ENCODE measurements at places on chromosomes 2 and 18.

DNA sequence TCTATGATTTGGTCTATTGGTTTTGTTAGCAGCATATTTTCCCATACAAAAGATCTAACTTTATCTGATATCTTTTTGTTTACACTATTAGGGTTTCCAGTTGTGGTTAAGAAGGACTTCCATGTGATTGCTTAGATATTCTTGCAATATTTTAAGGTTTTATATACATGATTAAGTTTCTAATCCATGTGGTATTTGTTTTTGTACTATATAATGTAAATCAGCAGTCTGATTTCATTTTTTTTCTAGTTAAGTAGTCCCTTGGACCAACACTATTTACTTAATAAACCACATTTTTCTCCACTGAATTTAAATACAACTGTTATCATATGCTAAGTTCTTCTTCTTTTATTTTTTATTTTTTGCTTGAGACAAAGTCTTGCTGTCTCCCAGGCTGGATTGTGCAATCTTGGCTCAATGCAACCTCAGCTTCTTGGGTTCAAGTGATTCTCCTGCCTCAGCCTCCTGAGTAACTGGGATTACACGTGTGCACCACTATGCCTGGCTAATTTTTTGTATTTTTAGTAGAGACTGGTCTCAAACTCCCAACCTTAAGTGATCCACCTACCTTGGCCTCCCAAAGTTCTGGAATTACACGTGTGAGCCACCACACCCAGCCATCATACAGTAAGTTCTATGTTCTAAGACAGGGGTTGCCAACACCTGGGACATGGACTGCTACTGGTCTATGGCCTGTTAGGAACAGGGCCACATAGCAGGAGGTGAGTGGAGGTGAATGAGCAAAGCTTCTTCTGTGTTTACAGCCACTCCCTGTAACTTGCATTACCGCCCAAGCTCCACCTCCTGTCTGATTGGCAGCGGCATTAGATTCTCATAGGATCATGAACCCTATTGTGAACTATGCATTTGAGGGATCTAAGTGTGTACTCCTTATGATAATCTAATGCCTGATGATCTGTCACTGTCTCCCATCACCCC lies 58.5 kb upstream of the RAB27B start:
- no peak for DNase-seq

DNA sequence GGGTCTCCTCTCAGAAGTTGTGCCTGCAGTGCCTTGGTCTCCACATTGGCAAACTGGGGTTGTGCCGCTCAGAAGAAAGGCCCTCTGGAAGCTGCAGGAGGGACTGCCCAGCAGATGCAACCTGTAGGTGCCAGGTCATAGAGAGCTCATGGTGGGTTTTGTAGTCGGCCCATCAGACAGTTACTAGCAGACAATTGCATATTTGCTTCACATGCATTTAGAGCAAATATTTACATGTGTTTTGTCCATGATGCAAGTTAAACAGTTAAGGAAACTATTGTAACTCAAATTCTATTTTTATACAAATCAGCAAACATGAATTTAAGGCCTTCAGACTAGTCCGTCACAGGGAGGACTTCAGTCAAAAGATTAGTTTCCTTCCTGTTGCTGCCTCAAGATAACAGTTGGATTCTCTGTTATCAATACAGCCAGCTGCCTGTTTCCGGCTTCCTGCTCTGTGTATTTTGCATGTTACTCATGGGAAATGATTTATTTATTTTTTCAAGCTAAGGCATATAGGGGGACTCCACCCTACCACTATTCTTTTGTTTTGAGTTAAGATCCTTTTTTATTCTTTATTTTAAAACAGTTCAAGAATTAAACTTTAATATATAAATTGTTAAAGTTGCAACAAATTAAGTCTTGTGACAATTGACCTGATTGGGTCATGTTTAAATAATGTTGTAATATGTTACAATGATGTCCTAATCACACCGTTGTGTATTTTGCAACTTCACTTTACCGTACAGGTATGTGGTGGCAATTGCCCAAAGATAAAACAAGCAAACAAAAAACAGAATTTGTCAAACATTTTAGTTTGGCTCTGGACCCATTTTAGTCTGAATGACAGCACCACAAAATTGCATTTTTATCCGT lies 133.5 kb downstream of the SPTBN1 start:
- no peak for DNase-seq

DNA sequence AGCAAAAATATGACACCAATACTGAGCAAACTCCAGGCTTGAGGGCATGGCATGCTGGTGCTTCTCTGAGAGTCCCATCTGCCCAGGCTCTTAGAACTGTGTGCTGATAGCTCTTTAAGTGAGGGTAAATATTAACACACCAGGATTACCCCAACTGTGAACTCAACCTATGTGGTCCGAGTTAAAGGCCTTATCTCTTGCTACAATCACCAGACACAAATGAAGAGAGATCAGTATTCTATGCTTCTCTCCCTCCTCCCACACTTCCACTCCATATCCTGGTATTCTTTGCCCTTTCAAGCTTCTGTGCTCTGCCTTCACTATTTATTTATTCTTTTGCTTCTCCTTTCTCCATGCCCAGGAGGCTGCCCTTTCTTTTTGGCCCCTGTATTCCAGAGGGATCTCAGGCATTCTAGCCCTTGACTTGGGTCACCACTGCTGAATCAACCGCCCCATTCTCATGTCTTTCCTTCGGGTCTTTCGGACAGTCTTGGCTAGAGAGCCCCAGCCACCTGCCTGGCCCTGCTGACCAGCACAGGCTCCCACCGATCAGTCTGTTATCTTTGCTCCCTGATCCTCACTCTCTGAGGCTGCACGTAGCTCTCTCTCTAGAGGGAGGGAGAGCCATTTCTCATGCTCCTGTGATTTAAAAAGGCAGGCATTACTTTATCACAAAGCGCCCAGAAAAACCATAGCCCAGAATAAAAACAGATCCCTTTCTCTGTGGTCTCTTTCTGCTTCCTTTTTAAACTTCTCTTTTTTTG lies 17.2 kb upstream of the HK2 start:
- no peak for DNase-seq

- no peak for DNase-seq
Observed at GRCh38 chr2:239736358-239737143, 288.6 kb downstream of the NDUFA10 start.

- no peak for DNase-seq
Observed at GRCh38 chr2:15836689-15837610, 103.4 kb upstream of the MYCN start.

DNA sequence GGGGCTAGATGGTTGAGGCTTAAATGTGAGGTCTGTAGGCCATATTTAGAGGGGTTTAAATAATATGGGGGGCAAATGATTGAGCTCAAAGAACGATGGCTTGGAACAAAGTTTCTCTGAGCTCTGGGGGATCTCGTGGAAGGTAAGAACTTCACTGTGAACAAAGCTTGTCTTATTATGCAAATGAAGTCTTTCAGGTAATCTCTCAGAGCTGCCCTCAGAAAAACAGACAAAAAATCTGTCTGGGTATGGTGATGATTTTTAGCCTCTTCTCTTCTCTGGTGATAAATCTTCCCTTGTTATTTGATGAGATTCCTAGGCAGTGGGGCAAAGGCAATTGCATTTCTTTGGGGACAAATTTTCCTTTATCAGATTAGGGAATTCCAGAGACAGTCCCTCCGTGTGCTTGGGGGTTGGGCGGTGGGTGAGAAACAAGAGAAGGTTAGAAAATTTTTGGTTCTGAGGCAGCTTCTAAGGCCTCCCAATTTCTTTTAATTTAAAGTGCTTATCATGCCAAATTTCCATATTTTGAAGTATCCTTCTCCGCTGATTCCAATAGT lies 760.4 kb downstream of the TSN start:
- no peak for DNase-seq

DNA sequence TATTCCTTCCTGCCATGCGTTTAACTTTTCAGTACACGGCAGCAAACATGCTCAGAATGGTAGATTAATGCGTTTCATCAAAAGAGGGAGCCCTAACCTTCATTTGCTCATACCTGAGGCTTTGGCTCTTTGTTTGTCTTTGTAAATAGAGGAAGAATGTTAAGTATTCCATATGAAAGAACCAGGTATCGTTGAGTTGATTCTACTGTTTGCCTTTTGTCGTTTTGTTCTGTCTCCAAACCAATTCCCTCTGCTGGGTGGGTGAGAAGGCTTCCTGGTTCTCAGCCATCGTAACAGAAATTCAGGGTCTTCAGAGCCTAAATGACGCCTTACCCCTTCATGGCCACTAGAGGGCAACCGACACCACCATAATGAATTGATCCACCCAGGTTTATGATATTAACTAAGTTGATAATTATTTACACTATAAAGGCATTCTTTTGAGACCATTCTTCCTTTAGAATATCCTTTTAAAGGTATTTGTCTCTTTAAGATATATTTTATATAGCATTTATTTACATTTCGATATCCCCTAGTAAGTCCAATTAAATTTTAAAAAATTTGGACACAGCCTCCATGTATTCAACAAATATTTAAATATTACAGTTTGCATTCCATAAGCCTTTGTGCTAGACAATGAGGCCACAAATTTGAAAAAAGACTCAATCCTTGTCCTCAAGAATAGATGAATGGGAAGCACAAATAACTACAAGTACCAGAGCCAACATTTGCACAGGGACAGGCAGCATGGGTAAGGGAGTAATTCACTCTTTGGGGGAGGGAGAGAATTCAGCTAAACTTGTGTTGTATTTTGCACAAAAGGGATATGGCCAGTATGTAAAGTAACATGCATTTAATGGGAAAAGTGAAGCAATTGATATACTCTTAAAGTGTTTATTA lies 48.1 kb downstream of the TIMM21 start:
- peak; percentile 41 for DNase-seq

DNA sequence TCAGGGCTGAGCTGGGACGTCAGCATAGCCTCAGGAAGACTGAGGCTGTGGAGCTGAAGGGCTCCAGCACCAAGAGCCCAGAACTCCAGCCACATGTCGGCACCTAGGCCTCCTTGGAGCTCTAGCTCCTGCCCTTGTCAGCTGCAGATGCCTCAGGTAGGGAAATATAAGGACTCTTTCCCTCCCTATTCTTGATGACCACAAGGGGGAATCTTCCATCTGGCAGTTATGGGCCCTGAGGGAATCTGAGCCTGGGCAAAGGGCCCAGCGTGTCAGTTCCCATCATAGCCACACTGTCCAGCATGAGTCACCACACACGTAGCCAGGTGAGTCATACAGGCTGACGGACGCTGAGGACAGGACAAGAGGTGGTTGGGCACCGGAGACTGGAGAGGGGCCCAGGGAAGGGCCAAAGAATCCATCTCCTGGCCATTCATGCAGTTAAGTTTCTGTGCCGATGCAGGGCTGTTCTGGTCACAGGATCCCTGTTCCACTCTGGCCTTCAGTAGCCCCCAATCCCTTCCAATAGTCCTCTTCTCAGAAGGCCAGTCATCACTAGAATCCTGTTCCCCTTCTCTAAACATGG lies 1.8 kb downstream of the MPV17 start:
- DNase-seq: peak; percentile 91

GRCh38 chr2:185891804-185892411 lies 153.3 kb downstream of the FSIP2 start:
- no peak for DNase-seq
